Activated T-cell treated with anti-CD3 and anti-CD28 coated beads, Interleukin-2, amount 50 U/mL, for 4 hours (primary cell): ENCODE measurements at places on chromosomes 7 and 10.

GRCh38 chr7:102890292-102890970 is 22.4 kb upstream of the LRRC17 start:
- no peak for DNase-seq

DNA sequence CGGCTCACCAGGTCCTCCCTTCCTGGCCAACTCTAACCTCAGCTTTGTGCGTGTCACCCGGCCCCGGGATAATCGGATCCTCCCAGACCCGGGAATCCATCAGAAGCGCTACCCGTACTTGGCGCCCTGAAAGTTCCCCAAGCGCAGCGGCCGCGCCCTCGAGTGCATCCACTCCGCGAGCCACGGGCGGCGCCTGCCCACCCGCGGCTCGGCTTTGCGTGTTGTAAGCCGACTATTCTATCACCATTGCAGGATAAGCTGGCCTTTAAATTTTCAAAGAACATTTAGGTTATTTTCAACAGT is 35.7 kb upstream of the EBLN1 start:
- peak; percentile 46 for DNase-seq

DNA sequence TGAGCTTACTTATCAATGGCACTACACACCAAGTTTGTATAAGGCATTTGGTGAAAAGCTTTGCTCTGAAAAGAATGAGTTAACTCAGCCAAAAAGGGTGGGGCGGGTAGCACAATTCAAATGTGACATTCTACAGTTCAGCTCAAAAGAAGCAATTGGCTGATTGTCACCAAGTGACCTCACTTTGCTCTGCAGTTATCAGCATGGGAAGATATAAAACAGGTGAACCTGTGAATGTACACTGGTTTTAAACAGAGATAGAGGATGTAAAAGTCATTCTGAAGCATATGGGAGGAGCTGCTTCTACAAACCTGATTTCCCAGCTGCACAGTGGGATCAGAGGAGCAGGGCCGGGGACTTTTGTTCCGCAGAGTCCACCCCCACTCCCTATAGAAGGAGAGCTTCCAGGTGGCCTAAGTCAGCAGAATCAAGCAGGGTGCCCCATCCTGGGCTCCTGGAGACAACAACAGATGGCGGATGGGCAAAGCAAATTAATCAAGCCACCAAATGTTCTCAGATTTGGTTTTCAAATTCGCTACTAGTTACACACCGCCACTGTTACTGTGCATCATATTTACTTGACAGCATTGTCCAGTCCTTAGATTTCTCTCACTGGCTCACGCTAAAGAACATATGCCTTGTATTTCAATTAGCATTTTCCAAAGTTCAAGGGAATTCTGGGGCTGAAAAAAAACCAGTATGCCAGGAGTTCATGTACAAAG is 27.5 kb upstream of the NPVF start:
- no peak for DNase-seq

DNA sequence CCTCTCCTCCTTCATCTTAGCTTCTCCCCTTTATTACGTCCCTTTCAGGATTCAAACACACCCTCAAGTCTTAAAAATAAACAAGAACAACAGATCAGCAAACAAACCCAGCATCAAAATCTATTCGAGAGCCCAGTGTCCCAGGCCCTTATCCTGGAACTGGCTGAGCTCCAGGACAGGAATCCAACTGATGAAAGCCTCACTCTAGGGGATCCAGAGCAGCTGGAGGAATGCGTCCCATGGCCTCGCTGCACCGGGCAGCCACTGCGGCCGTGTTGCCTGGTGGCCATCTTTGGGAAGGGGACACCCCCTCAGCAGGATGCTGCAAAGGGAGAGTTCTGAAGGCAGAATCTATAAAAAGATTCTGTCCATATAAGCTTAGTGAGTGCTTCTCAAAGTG is 156.5 kb upstream of the BMPER start:
- no peak for DNase-seq

- no peak for DNase-seq
Measured at GRCh38 chr7:117808341-117808757, 64.9 kb downstream of the CTTNBP2 start.

- DNase-seq, result no peak
Measured at GRCh38 chr10:30705625-30706149, 76.1 kb upstream of the LYZL2 start.

GRCh38 chr10:11245510-11245909 is 227.8 kb downstream of the CELF2 start:
- peak; percentile 25 for DNase-seq
